NCI-H510A treated with DMSO at 0.1 percent for 48 hours (cell line): ENCODE measurements at places on chromosomes 11 and 22.

DNA sequence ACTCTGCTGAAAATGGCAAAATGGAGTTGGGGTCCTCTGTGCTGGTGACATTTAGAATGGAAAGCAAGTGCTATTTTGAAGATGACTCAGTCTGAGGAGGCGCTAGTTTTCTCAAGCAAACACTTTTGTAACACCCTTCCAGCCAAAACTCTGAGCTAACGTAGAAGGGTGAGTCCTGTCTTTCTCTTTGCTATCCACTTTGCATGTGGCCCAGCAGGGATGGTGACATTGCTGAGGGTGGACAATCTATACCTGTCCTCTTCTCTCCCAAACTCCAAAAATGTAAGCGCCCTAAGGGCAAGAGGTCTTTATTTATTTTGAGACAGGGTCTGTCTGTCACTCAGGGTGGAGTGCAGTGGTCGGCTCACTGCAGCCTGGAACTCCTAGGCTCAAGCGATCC lies 3.6 kb upstream of the KAT5 start:
- DNase-seq, result no peak

- DNase-seq, result no peak
These were observed 677.3 kb downstream of the TBC1D22A start for GRCh38 chr22:47439643-47440265.

- DNase-seq, result peak; percentile 61
These were observed 57.1 kb downstream of the PARVB start for GRCh38 chr22:44080936-44081861.

DNA sequence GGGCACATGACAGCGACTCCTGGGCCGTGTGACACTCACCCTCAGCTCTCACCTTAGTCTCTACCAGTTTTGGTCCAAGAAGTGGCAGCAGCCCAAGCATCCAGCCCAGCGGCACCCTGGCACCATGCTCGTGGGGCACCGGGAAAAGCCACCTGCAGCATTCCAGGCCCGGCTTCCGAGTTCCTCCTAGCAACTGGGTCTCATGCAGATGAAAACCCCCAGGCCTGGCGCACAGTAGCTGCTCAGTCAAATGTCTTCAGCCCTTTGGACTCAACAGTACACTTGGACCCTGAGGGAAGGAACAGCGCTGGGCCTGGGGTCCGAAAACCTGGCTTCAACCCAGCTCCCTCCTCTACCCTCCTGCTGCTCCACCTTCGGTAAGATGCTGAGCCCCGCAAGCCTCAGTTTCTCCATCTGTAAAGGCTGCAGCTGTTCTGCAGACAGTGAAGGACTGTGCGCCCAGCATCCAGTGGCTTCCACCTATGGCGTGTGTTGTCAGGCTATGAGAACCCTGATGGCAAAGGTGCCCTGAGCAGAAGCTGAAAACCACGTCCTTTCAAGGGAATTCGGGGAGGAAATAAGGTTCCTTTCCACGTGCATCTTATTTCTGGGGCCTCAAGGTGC lies 66.0 kb downstream of the PHF21B start:
- no peak for DNase-seq
